ENCODE measurements at places on chromosomes 2 and 18.
A peak's percentile ranks its signal among the peaks of the same experiment; 100 is the strongest.

GRCh38 chr18:36458306-36458705, 160.8 kb downstream of the FHOD3 start:
- no peak for DNase-seq

DNA sequence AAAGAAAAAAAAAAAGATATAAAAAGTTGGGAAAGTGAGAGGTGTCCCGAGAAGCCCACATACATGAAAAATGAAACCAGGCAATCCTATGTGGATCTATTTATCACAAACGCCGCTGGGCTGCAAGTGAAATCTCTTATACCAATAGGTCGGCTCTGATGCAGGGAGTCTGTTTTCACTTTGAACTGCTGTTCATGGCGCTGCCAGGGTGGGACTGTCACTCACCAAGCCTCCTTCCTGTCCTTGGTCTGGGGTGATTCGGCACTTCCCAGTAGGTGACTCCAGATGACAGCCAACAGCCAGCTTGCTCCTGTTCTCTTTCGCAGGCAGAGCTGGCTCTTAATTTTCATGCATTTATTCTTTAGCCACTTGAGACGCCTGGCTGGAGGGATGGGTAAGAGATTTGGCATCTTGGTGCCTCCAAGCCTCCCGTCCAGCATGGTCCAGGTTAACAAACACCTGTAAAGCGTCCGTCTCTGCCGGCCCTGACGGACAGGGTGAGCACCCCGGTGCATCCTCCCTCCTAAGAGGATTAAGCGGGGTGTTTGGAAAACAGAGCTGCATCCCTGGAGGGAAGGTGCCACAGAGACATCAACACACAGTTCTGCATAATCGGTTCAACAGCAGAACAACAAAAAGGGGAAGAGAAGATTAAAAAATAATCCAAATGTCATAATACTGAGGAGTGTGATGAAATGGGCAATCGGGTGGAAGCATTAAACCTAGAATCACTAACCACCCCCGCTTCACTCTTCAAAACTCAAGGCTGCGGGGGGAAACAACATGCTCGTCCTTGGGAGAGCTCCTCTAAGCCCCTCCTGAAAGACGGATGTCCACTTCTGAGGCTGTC, 58.7 kb downstream of the STEAP3 start:
- DNase-seq: no peak

- DNase-seq: no peak
Measured at GRCh38 chr2:117703858-117704257, 110.6 kb upstream of the DDX18 start.

- no peak for DNase-seq
Measured at GRCh38 chr2:161388146-161388779, 27.8 kb upstream of the TBR1 start.

DNA sequence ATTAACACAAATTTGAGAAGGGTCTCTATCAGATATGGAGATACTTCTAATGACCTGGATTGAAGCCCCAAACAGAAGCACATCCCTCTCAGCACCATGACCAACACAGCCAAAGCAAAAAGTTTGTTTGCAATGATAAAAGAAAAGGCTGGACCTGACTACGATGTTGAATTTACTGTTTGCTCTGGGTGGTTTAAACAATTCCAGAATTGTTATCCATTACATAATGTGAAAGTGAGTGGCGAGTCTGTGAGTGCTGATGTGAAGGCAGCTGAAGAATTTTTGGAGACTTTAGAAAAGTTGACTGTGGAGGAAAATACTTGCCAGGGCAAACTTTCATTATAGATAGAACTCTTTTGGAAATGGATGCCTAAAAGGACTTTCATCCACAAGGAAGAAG, 17.4 kb upstream of the DLX2 start:
- DNase-seq: no peak

DNA sequence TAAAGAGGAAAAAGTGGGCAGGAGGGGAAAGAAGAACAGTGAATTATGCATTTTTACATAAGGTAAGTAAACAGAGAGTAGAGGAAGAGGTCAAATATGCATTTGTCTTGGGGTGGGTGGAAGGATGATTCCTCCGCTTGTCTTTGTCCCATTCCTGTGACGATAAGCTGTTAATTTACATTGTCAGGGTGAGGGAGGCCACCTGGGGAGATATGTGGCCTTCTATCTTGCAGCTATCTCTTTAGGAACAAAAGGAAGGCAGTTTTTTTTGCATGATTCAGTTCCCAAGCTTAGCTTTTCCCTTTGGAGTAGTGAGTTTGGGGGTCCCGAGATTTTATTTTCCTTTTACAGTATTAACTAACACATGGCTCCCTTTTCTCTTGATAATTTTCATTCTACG, 2.2 kb upstream of the INPP4A start:
- no peak for DNase-seq

DNA sequence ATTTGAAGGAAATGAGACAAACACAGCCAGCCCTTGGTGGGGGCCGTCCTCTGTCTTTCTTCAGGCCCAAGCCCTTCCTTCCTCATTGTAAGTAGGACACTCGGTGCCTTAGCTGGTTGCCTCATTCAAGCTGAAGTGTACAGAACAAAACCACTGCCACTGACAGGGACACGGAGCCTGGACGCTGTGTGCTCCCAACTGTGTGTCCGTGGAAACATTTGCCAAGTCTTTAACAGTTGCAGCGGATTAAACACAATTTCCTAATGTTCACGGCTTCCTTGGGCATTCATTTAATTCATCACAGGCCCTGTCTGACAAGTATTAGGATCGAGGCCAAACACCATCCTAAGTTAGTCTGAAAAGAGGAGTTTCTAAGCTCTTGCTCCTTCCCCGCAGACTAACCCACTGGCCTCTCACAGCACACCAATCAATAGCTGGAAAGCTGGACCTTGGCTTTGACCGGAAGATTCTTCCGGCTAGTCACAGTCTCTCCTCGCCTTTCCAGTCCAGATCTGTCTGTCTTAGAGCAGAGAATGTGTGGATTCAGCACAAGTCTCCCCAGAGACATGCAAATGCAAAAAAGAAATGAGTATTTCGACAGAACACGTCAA, 68.7 kb upstream of the ACSL3 start:
- DNase-seq: no peak

DNA sequence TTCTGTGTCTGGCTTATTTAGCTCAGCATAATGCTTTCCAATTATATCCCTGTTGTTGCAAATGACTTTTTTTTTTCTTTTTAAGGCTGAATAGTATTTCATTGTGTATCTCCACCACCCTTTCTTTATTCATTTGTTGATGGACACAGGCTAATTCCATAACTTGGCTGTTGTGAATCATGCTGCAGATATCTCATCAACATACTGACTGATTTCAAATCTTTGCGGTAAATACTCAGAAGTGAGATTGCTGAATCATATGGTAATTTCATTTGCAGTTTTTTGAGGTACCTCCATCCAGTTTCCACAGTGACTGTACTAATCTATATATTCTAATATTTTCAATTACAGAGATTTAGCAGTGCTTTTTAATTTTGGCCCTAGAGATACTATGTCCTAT, 266.2 kb downstream of the TMX3 start:
- DNase-seq: no peak

- DNase-seq: no peak
Measured at GRCh38 chr2:59655809-59656208, 897.6 kb downstream of the BCL11A start.

DNA sequence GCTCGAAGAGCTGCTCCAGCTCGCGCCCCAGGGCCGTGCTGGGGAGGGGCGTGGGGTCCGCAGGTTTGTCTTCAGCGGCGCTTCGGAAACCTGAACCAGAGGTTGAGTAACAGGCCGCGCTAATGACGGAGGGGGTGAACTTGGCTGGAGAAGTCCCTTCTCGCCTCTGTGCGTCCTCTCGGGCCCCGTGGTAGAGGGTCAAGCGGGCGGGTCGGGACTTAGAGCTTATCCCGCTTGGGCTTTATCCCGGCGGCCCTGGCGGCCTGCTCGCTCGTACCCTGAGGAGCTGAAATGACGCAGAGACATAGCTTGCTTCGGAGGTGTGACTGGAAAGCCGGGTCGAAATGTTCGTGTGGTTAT, 479 bp downstream of the RNMT start:
- DNase-seq: peak; percentile 1

GRCh38 chr2:40824278-40824677, 372.4 kb upstream of the SLC8A1 start:
- no peak for DNase-seq

DNA sequence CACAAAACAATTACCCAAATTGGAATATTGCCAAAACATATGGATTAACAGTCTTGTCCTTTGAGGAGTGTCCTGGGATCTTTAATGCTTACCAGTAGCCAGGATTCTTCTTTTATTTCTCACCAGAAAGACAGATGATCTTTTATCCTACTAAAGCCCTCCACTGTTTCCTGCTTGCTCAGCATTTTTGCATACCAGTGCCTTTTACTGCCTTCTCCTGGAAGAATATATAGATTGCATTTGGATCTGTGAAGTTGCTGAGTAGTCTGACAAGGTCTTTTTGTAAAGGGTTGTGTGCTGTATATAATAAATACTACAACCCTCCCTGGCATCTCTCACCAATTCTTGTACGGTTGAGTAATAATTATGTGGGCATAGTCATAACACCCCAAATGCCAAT, 652.2 kb downstream of the LRRTM4 start:
- DNase-seq: no peak

- no peak for DNase-seq
Measured at GRCh38 chr18:2547477-2548087, 23.7 kb downstream of the METTL4 start.

DNA sequence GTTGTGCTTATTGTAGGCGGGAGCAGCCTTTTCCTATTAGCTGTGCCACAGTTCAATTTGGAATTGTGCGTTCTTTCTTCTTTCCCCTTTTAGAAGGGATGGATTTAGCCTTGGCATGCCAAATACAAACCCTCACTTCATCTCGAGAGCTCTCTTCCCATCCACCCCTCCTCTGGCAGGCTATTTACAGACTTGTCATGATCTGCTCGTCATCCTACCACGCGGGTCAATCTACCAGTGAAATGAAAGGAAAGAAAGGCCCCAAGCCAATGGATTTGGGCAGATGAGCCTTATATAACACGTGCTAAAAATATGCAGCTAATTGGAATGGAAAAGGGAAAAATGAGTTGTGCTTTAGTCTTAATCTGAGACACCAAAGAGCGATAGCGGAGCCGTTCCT, 277.5 kb downstream of the PRKCE start:
- no peak for DNase-seq

DNA sequence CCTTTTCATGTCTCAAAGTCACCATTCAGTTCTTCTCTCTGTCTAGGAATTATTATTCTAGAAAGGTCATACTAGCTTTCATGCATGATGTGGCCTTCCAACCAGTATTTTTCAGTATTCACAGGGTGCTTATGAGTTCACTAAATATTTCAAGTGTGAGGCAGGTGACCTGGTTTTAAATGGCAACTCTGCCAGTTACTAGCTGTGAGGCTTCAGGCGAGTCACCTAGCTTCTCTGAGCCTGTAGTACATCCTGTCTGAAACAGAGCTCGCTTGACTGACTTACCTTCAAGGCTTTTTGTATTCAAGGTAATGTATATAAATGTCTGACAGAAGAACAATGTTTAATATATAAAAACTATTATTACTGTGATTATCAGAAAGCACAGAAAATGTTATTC, 19.4 kb upstream of the ACVR1 start:
- no peak for DNase-seq

- DNase-seq: no peak
Measured at GRCh38 chr2:67674668-67675067, 277.5 kb downstream of the ETAA1 start.
